Tibial nerve (tissue), 4 donors: ENCODE measurements at places on chromosomes 16 and 17. TPM values are rescaled to one million over a fixed set of nuclear protein-coding genes. Genes with fewer than 3 reads are reported as not detected.

DNA sequence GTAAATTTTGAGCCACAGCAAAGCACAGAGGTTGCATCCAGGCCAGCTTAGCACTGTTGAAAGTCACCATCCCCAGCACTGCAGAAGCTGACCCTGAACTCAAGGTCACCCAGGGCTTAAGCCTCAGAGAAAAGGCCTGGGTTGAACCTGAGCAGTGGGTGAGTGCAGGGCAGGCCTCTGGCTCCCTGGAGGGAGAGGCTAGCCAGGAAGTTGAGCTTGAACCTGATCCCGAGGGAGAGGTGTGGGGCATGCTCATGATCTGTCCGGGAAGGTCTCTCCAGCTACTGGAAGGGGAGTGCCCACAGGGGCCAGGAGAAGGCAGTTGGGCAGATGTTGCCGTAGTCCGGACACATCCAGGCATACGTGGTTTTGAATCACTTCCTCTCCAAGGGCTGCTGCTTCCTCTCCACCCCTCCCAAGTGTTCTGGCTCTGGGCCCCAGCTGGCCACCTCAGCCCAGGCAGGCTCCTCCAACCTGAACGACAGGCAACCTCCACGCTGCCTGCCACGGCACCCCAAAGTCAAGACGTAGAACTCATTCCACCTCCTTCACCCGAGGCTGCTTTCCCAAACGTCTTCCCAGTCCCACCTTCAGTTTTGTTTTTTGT lies 18.4 kb downstream of the CARHSP1 start:
- DNase-seq: peak; percentile 54

GRCh38 chr16:63737633-63738032 lies 1384.2 kb downstream of the CDH11 start:
- no peak for DNase-seq

DNA sequence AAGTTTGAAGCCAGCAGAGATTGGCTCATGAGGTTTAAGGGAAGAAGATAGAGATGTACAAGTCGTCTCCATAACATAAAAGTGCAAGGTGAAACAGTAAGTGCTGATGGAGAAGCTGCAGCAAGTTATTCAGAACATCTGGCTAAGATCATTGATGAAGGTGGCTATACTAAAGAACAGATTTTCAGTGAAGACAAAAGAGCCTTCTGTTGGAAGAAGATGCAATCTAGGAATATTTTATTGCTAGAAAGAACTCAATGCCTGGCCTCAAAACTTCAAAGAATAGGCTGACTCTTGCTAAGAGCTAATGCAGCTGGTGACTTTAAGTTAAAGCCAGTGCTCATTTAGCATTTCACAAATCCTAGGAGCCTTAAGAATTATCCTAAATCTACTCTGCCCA lies 26.0 kb downstream of the CCL4 start:
- DNase-seq: no peak

DNA sequence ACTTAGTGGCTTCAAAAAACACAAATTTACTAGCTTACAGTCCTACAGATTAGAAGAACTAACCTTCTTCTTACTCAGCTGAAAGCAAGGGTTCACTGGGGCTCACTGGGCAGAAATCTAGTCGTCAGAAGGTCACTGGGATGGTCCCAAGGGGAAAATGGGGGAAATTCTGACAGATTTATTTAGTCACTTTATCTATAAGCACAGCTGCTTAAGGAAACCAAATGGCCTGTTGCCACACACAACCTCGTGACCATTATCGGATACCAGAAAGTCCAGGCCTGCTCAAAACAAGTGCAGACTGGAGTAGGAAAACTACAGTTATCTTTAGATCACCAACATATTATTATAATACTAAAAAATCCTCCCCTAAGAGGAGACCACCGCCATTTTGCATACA lies 374.6 kb upstream of the ASIC2 start:
- no peak for DNase-seq

- DNase-seq: no peak
These were observed 361.0 kb downstream of the WWOX start for GRCh38 chr16:78460428-78460827.

The EMC8 gene
- 46.2 TPM for total RNA-seq

The KRTAP3-1 gene
- not detected for total RNA-seq

The ANKRD13B gene
- 19.0 TPM for total RNA-seq

The ATAD5 gene
- total RNA-seq: 1.7 TPM

The TEKT5 gene
- not detected for total RNA-seq

The TM4SF5 gene
- total RNA-seq: not detected
